Activated CD4-positive, alpha-beta T cell treated with anti-CD3 and anti-CD28 coated beads, Interleukin-2, amount 10 ng/mL, durations not matched to agents 7 days and 5 days (primary cell): ENCODE measurements at places on chromosomes 4 and X.

GRCh38 chr4:173231916-173232315, 63.3 kb downstream of the GALNT7 start:
- H3K4me3 ChIP-seq: no peak overlapping the region
- no peaks in the 10 kb centered on the region for H3K36me3 ChIP-seq

DNA sequence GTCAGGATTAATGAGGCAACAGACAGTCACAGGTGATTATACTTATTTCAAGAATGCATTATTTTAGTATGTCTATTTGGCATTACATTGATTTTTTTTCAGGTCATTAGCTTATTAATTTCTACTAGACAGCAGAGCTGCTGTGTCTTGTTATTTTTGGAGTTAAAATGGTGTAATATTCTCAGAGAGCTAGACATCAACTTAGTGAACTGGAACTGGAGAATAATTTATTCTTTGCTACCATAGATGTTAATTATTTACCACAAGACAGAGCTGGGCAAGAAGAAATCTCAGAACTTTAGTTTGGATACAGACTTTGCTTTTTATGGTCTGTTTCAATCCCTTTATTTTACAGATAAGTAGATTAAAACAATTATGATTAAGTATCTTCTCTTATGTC, 10.2 kb upstream of the HPGD start:
- H3K4me3 ChIP-seq: no peak overlapping the region
- DNase-seq: no peak
- no peaks in the 10 kb centered on the region for H3K36me3 ChIP-seq
- no peaks in the 10 kb centered on the region for H3K27me3 ChIP-seq

DNA sequence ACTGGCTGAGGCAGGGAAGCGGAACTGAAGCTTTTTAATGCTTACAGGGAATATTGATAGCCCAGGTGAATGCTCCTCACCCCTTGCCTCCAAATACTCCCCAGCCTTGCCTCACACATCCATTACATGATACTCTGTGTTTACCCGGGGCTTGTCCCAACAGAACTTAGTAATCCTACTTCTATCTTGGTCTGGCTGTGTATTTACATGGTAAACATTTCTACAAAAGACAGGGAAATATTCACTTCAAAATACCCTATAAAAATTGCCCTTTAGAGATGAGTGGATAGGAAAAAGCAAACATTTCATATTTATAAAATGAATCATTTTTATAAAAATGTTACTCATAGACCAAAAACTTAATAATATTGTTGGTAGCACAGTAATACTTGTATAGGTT, 120.1 kb downstream of the NHS start:
- no peaks in the 10 kb centered on the region for H3K27me3 ChIP-seq
- no peaks in the 10 kb centered on the region for H3K36me3 ChIP-seq
- H3K4me1 ChIP-seq: no peaks in the 10 kb centered on the region
- DNase-seq: no peak

- H3K4me3 ChIP-seq: no peak overlapping the region
- no peaks in the 10 kb centered on the region for H3K4me1 ChIP-seq
- DNase-seq: no peak
- no peaks in the 10 kb centered on the region for H3K36me3 ChIP-seq
Observed at GRCh38 chr4:17218786-17219185, 293.1 kb downstream of the QDPR start.

DNA sequence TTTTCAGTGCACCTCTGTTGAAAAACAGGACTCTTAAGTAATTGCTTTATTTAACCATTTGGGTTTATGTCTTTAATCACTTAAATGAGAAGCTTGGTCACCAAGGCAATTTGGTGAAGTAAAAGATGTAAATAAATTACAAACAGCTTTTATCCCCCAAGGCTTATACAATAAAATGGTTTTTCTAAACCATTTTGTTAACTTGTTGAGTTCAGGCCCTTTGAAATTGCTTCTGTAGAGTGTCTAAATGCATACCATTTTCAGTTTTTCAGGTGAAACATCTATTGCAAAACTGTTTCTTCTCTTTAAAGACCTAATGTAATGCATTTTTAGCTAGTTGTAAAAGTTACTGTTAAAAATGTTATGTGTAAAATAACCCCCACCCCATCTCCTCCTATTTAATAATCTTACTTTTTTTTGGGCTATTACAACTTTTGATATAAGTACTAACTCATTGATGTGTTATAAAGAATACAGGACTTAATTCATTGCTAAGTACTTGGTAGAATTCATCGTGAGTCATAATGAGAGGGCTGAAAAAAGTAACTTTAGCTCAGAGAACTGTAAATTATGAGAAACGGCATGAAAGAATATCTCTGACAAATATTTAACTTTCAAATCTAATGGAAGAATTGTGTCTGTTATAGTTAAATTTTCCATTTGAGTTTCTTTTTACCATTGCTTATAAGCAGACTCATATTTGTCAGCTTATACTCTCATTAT, 4.5 kb downstream of the RAPGEF2 start:
- no peak overlapping the region for H3K27ac ChIP-seq
- no peaks in the 10 kb centered on the region for H3K36me3 ChIP-seq
- no peak for DNase-seq

- no peak overlapping the region for H3K4me3 ChIP-seq
- DNase-seq: peak; percentile 47
- H3K36me3 ChIP-seq: peaks cover 17% of the 10 kb centered on the region
Observed at GRCh38 chr4:38523524-38524448, 140.2 kb upstream of the KLF3 start.

- no peak overlapping the region for H3K4me3 ChIP-seq
- no peak for DNase-seq
- no peaks in the 10 kb centered on the region for H3K36me3 ChIP-seq
- no peaks in the 10 kb centered on the region for H3K27me3 ChIP-seq
- H3K4me1 ChIP-seq: no peaks in the 10 kb centered on the region
Observed at GRCh38 chrX:1059576-1060561, 152.6 kb downstream of the CRLF2 start.
